ENCODE measurements at places on chromosomes 6 and 20. TPM values are rescaled to one million over a fixed set of nuclear protein-coding genes. Genes with fewer than 3 reads are reported as not detected.

The PLCB4 gene
- 13.3 TPM for total RNA-seq

The HMGA1 gene
- 25.3 TPM for total RNA-seq

The CDC40 gene
- total RNA-seq, result 18.4 TPM

The NRSN1 gene
- 28.8 TPM for total RNA-seq

The TUBB2A gene
- total RNA-seq, result 1,088 TPM

The VIP gene
- 3.0 TPM for total RNA-seq

The CPNE5 gene
- 12.3 TPM for total RNA-seq

The SEMG1 gene
- not detected for total RNA-seq

The GPR6 gene
- total RNA-seq, result 0.74 TPM

The JPH2 gene
- under 0.01 TPM for total RNA-seq

The SNPH gene
- 13.5 TPM for total RNA-seq

The CCR6 gene
- not detected for total RNA-seq

The OOEP gene
- not detected for total RNA-seq

The ANGPT4 gene
- not detected for total RNA-seq

The HIVEP2 gene
- 101 TPM for total RNA-seq

The LIN28B gene
- total RNA-seq, result 0.25 TPM

The TAGAP gene
- 0.49 TPM for total RNA-seq

The RIN2 gene
- 9.3 TPM for total RNA-seq

The SLC22A7 gene
- 0.25 TPM for total RNA-seq

The CST2 gene
- total RNA-seq, result not detected

The WFDC12 gene
- total RNA-seq, result not detected

The TRIM26 gene
- 14.3 TPM for total RNA-seq

The HNF4A gene
- total RNA-seq, result not detected

The PTCHD4 gene
- 19.2 TPM for total RNA-seq

The C6orf58 gene
- 0.25 TPM for total RNA-seq

The FAM184A gene
- 29.7 TPM for total RNA-seq

The IFT52 gene
- total RNA-seq, result 48.4 TPM

The ANKRD66 gene
- 0.25 TPM for total RNA-seq

The SLC22A2 gene
- total RNA-seq, result 0.74 TPM

The CD40 gene
- total RNA-seq, result 0.49 TPM

The GRIK2 gene
- 78.2 TPM for total RNA-seq

The XKR7 gene
- total RNA-seq, result 11.3 TPM

The EEF1A2 gene
- total RNA-seq, result 209 TPM

The NNAT gene
- 345 TPM for total RNA-seq

The PNLDC1 gene
- not detected for total RNA-seq

The STX11 gene
- 0.49 TPM for total RNA-seq

The GJA10 gene
- not detected for total RNA-seq

The PSMB1 gene
- 127 TPM for total RNA-seq

The HLA-DQA2 gene
- total RNA-seq, result not detected

The CCN5 gene
- not detected for total RNA-seq

The KIF3B gene
- total RNA-seq, result 94.2 TPM

The SNAP91 gene
- total RNA-seq, result 86.1 TPM

The L3MBTL3 gene
- 34.9 TPM for total RNA-seq

The CDC25B gene
- 6.6 TPM for total RNA-seq

The IL20RA gene
- total RNA-seq, result 0.25 TPM

The SSTR4 gene
- total RNA-seq, result not detected

The HLA-DOB gene
- total RNA-seq, result not detected

The MTFR2 gene
- 0.25 TPM for total RNA-seq

The CUL7 gene
- total RNA-seq, result 12.8 TPM

The COX4I2 gene
- total RNA-seq, result not detected

The AVP gene
- not detected for total RNA-seq

The SLC17A3 gene
- total RNA-seq, result not detected

The C2 gene
- 1.7 TPM for total RNA-seq

The PRSS16 gene
- total RNA-seq, result not detected

The BPI gene
- total RNA-seq, result 0.25 TPM

The HLA-DRB1 gene
- total RNA-seq, result 1.7 TPM

Measured in temporal lobe (tissue), 4 donors.